ENCODE measurements at places on chromosomes 7 and 10. TPM values are rescaled to one million over a fixed set of nuclear protein-coding genes. Genes with fewer than 3 reads are reported as not detected.

Gene CALML3
- total RNA-seq, result not detected

Gene TMEM184A
- total RNA-seq, result 12.6 TPM

Gene TRIM73
- 1.6 TPM for total RNA-seq

Gene CAMK2B
- total RNA-seq, result 0.09 TPM

Gene FAM53B
- 12.8 TPM for total RNA-seq

Gene HOXA13
- 2.2 TPM for total RNA-seq

Gene OR6B1
- total RNA-seq, result not detected
